ENCODE measurements at places on chromosomes 3 and 15.

DNA sequence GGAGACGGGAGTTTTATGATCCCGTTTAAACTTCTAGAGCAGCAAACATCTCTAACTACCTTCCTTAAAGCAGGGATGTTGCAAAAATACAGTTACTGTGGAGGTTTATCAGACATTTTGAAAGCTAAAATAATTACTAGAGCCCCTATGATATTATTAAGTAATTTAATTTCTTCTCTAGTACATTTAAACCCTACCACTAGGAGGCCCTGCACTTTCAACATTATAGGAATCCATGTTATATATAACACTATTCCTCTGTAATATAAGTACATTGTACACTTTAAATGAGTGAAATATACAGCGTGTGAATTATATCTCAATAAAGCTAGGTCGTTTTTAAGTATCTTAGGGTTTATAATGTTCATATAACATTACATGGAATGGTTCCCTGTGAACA lies 11.5 kb downstream of the SETMAR start:
- DNase-seq = no peak

- no peak for DNase-seq
Measured at GRCh38 chr15:72774696-72775383, 8.7 kb downstream of the ADPGK start.

GRCh38 chr15:48985516-48985915 lies 21.8 kb upstream of the SHC4 start:
- no peak for DNase-seq

DNA sequence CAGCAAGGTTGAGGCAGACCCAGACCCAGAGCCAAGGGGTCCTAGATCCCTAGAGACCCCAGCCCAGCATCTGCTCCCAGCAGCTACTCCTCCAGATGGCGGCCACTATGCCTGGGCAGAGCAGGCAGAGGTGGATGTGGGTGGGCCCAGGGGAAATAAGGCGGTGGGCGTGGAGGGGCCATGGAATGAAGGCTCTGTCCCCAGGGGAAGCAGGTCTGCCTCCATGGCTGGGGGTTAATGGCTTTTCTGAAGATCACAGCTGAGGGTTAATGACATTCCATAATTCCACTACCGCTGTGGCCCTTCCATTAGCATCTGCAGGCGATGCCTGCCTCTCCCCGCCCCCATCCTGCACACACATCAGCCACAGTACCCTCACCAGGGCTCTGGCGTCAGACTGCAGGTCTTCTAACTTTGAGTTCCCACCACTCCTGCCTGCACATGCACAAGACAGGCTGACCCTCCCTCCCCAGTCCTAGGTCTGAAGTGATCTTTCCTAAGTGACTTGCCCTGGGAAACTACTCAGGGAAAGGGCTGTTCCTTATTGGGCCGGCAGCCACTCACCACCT lies 41.2 kb downstream of the CCDC33 start:
- DNase-seq = no peak

DNA sequence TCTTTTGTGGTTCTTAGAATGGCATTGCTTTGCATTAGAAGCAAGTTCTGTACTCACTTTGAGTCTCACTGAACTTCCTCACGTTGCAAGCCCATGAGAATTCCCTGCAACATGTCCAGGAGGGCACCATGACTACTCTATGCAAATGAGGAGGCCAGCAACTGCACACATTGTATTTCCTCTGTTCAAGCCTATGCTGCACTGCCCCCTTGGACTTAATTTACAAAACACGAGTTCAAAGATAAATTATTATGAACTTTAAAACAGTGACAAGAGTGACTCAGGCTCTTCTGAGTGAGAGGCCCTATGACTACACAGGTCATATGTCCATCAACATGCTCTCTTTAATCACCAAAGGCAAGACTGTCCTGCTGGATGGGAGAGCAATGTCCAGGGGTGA lies 484.2 kb upstream of the ATP11B start:
- DNase-seq = no peak

GRCh38 chr3:14440168-14440518 lies 37.7 kb downstream of the SLC6A6 start:
- DNase-seq = no peak

GRCh38 chr3:131730581-131730980 lies 227.8 kb upstream of the MRPL3 start:
- DNase-seq = no peak

Measured in activated naive CD8-positive, alpha-beta T cell treated with anti-CD3 and anti-CD28 coated beads, Interleukin-2, amount 50 U/mL, for 16 hours (primary cell).